ENCODE measurements at places on chromosomes 3 and 15.

GRCh38 chr15:83477808-83478537 is 30.8 kb downstream of the SH3GL3 start:
- no peak for DNase-seq

DNA sequence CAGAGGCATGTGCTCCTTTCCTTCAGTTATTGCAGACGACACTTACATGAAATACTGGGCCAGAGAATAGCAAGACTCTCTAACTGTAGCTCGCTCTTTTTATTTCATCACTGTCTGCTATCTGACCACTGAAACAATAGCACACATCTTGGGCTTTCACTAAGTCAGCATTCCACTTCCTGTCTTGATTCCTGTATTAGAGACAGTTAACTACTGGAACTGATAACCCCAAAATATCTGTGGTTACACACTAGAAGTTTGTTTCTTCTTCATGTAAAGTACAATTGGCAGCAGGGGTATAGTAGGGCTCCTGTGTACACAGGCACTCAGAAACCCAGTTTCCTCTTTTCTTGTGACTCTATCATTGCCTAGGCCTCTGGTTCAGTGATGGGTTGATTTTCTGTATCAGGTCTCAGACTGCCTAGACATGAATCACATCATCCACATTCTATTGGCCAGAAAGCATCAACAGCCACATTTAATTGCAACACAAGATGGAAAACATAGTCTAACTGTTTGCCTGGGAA is 230.2 kb upstream of the CD96 start:
- DNase-seq: no peak

GRCh38 chr3:9008550-9009255 is 45.4 kb upstream of the RAD18 start:
- DNase-seq: no peak

GRCh38 chr15:101121511-101122090 is 130.2 kb downstream of the CHSY1 start:
- peak; percentile 44 for DNase-seq

- DNase-seq: no peak
Measured at GRCh38 chr15:31016446-31016915, 25.1 kb upstream of the MTMR10 start.

DNA sequence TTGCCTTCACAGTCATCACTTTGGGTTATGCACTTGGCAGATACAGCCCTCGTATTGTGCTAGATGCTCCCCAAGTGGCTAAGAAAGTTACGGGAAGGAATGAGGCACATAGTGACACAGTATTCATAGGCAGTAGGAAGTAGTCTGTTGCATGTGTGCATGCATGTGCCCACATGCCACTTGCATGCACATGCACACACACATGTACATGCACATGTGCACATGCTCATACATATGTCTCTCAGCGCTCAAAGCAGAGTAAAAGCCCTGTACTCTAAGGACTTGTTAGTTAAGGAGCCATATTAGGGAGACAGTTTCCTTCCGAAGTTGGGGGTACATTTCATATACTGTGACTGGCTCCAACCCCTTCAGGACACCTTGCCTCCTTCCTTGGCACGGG is 128.9 kb downstream of the CHCHD6 start:
- DNase-seq: no peak

DNA sequence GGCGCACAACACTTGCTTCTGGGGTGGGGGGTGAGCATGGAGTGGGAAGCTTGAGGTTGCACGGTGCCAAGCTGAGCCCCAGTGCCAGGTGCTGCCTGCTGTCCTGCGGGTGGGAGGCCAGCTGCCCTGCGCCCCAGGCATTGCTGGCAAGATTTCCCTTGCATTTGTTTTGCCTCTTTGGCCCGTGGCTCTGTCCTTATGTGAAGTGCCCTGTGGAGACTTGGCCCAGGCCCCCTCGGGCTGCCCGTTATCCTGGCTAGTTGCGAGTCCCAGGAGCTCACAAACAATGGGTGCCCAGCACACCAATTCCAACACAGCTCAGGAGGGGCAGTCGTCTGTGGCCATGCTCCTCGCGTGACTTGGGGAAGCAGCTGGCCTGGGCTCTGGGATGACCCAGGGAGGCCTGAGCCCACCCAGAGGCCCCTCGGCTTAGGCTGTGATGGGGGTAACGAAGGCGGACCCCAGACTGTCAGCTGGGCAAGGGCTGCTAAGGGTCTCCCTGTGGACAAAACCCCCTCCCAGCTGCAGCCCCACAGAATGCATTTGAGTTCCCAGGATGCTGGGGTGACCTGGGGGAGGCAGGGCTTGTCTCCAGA is 5.9 kb downstream of the C3orf22 start:
- DNase-seq: no peak

DNA sequence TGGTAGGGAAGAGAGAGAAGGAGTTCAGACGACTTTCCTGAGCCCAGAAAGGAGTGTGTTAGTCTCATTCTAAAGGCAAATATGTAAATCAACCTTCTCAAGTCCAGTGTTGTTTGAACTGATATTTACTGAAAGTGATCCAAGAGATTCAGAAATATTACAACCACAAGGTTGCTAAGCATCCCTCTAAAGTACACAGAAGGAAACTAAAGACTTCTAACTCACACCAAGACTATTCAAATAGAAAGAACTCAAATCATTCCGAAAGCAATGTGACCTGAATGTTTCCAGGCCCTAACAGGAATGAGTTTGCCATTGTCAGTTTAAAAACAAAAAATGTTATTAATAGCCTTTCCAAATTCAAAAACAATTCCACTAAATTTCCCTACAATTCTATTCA is 56.9 kb upstream of the VGLL3 start:
- no peak for DNase-seq
